Urinary bladder (tissue), 4 donors: ENCODE measurements at places on chromosomes 16 and 17. TPM values are rescaled to one million over a fixed set of nuclear protein-coding genes. Genes with fewer than 3 reads are reported as not detected.
A peak's percentile ranks its signal among the peaks of the same experiment; 100 is the strongest.

GRCh38 chr16:50711040-50711439 is 17.6 kb downstream of the NOD2 start:
- no peak for DNase-seq

- no peak for DNase-seq
Observed at GRCh38 chr17:73267648-73268537, 6.2 kb upstream of the CPSF4L start.

The METRN gene
- total RNA-seq: 14.5 TPM

The MYH11 gene
- total RNA-seq: 1,069 TPM

The HES7 gene
- not detected for total RNA-seq

The RCVRN gene
- total RNA-seq: 0.90 TPM

GRCh38 chr16:28534542-28535373 is 4.0 kb downstream of the NUPR1 start:
- no peak for DNase-seq

DNA sequence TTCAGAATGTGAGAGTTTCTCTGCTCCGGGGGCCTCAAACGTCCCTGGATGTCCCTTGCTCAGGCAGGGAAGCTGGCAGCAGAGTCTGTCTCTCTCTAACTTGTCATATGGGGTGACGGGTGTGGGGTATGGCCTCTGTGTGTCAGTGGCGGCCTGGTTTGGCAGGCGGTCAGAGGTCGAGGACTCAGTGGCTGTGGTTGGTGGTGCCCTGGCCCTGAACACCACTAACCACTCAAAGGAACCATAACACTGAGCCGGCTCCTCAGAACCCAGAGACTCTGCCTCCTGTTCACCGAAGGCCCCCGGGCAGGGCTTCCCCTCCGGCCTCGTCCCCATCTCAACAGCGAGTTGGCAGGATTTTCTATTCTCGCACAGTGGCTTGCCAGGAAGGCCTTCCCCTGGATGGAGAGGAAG is 677 bp downstream of the P2RX1 start:
- DNase-seq: no peak

DNA sequence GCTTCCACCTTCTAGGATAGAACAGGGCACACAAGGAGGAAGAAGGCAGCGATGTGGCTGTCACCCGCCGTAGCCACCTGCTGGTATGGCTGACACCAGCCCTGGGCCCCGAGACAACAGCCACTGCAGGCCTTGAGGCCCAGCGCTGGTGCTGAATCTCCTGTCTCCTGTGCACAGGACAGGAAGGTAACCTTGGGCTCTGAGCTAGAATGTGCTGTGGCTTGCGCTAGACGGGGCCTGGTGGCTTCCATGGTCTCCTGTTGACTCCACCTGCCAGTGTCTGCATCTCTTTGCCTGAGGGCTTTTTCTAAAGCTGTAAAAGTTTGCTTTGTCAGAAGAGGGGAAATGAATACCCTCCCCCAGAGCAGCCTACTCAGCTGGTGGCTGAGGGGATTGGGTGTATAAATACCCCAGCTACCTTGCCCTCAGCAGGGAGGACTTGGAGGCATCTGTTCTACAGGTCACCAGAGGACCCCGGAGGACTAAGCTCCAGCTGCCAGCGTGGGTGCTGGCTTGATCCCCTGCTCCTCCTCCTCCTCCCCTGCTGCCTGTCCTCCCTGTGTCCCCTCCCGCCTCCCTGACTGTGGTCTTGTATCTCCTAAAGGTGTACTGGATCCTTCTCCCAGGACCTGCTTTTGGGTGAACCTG is 76.1 kb upstream of the SDK2 start:
- DNase-seq: no peak

- DNase-seq: no peak
Observed at GRCh38 chr17:60091109-60091508, 12.4 kb upstream of the HEATR6 start.

DNA sequence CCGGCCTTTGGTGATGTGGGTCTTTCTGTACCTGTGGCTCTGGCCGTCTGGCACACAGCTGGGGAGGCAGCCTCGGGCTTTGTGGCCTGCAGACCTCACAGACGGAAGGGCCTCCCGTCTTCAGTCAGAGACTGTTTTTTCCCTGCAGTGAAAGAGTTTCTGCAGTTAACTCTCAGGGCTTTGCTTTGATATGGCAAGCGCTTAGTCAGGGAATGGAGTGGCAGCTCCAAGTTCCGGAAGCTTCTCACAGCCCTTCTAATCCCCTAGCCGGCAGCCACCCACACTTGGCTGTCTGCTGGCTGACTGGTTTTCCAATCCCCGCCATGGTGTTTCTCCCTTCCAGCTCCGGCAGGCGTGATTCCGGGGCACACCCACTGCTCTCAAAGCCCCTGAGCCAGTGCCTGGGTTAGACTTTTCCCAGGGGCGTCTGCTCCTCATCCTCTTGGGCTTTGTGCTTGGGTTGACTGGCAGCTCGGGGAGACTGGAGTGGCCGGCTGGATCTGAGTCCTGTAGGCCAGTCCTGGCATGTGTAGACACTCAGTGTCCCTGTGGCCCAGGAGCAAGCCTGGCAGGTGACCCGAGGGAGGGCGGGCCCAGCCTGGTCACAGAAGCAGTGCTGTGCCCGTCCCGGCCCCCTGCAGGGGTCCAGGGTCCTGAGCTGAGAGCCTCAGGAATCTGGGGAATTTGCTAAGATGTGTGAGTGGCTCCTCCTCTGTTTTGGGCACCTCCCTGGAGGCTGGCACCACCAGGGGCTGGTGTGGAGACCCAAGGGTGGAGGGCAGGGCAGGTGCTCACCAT is 29.9 kb downstream of the BAIAP2 start:
- no peak for DNase-seq

- DNase-seq: no peak
Observed at GRCh38 chr16:50678531-50678930, 2.6 kb downstream of the SNX20 start.

GRCh38 chr17:51957786-51958185 is 200.7 kb downstream of the CA10 start:
- no peak for DNase-seq

GRCh38 chr17:57040571-57040970 is 44.5 kb upstream of the AKAP1 start:
- DNase-seq: no peak

The NF1 gene
- 135 TPM for total RNA-seq

GRCh38 chr16:2757344-2757743 is 4.9 kb downstream of the SRRM2 start:
- DNase-seq: no peak

DNA sequence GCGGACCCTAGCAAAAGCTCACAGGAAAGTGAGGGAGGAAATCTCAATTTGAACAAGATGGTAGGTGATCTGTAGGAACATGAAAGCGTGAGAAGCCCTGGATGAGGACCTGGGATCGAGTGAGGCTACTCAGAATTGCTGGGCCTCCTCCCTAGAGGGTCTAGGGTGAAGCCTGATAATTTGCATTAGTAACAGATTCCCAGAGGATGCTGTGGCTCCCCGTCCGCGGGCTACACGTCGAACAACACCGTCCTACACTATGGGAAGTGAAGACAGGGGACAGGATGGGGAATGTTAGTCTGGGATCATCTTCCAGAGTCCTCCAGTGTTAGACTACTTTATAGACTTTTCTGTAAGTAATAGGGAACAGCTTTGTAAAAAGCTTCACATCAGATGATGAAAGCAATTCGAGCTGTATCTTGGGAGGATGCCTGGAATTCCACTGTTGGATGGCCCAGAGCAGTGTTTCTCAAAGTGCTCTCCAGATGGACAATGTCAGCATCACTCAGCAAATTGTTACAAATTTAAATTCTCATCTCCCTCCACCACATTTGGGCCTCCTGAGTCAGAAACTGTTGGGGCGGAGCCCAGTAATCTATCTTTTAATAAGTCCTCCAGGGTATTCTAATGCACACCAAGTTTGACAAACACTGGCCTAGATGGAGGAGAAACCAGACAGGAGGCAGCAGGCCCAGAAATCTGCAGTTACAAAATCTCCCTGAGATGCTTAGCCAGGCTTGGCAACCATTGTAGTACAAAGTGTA is 6.5 kb downstream of the FNDC8 start:
- DNase-seq: peak; percentile 45

DNA sequence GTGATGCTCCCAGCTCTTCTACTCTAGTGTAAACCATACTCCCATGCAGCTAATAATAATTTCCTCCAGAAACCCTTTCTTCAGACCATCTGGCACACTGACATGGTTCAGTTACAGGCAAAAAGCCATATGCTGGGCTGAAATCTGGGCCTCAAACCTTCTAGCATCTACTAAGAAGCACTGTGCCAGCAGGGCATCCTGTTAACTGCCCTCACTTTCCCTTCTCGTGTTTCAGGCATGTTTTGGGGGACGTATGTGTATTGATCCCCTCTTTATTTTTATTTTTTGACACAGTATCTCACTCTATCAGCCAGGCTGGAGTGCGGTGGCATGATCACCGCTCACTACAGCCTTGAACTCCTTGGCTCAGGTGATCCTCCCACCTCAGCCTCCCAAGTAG is 33.3 kb downstream of the STAT5A start:
- DNase-seq: no peak

The ACSM2B gene
- 0.37 TPM for total RNA-seq

DNA sequence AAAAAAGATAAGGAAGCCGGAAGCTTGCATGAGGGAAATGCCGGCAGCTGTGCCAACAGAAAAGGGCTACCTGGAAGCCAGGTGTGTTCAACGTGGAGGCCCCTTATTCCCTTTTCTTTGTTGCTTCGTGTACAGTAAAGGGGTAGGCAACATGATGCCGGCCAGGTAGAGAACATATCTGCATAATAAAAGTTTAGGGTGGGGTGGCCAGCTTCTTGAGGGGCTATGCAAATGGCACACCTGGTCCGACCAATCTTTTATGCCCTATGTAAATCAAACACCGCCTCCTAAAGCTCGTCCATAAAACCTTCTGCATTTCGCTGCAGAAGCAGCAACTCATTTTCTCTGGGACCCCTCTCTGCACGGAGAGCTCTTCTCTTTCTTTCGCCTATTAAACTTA is 911.6 kb downstream of the KCNJ2 start:
- DNase-seq: no peak

GRCh38 chr17:5630434-5630833 is 46.1 kb upstream of the NLRP1 start:
- DNase-seq: no peak

The DLX3 gene
- total RNA-seq: not detected

DNA sequence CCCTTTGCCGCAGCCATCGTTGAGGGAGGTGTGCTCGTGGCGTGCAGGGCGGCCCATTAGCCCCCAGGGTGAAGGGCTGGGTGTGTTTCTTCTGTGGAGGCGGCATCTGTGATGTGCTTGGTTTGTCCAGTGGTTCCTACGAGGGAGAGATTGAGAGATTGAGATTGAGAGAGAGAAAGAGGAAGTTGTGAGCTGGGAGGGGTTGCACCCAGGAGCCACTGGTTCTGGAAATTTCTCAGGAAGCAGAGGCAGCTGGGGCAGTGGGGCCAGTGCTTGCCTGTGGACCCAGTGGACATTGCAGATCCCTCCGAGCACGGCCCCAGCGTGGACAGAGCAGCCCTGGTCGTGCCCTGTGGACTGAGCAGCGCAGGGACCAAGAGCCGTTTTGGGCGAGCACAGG is 72.0 kb upstream of the ZNF750 start:
- DNase-seq: no peak

- no peak for DNase-seq
Observed at GRCh38 chr17:77526259-77526711, 385.5 kb downstream of the SEC14L1 start.

DNA sequence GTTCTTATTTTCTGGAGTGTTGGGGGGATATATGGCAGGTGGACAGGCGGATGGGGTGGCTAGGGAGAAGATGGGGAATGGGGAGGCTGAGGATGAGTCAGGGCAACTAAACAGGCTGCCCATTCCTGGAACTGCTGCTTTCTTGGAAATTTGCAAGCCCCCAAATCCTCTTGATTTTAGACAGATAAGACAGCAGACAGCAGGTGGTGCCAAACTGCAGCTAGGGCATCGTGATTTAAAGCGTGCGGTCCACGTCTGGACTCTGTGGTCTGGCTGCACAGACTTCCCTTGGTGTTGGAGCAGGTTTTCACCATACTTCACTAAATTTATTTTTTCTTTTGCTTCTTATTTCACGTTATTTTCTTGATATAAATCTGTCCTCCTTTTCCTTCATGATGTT is 10.9 kb upstream of the KRT24 start:
- no peak for DNase-seq

- DNase-seq: no peak
Observed at GRCh38 chr16:85330006-85330693, 217.9 kb upstream of the CIBAR2 start.

DNA sequence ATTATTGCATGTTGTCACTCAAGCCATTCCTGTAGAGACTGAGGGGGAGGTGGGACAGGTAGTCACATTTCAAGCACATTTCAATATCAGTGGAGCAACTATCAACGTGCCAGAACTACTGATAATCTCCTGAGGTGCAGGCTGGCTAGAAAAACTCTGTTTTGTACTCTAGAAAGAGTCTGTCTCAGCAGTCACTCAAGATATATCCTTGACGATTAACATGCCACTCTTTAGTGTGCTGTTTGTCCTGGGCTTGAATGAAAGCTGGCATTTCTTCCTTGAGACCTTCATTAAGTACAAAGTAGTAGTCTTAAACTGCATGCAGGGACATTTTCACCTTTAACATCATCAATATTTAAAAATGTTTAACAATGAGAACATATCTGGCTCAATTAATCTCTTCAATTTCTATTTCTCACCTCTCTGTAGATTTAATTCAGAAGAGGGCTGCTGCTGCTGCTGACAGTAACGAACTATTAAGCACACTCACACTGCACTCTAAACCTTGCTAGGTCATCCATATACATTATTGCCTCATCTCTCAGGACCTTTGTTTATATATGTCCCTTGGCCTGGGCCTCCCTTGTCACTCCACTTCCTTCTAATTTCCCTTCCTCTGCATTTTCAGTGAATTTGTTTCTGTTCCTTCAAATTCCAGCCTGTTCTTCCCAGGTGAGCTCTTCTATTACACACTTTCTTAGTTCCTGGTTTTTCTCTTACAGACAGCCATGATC is 412.0 kb downstream of the HAPSTR1 start:
- DNase-seq: no peak

The LMF1 gene
- total RNA-seq: 9.8 TPM

GRCh38 chr16:20520103-20520502 is 56.1 kb downstream of the ACSM2B start:
- no peak for DNase-seq

- DNase-seq: no peak
Observed at GRCh38 chr17:40480501-40481003, 20.9 kb downstream of the TNS4 start.

DNA sequence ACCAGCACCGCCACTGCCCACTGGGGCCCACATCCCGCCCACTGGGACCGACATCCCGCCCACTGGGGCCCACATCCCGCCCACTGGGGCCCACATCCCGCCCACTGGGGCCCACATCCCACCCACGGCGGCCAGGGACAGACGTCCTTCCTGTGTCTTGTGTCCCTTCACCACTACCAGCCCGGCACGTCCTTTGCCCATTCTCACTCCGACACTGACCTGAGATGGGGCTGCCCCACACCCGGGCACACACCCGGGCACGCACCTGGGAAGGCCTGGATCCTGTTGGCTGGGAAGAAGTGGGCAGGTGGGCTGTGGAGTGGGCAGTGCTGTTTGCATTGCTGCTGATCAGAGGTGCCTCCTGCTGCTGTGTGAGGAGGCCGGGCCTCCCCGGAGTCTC is 28.4 kb upstream of the GNG13 start:
- no peak for DNase-seq

The AIPL1 gene
- not detected for total RNA-seq

- no peak for DNase-seq
Observed at GRCh38 chr17:64001091-64001579, 3.0 kb downstream of the PRR29 start.

The MYL11 gene
- 165 TPM for total RNA-seq

The NAGS gene
- total RNA-seq: 0.90 TPM

GRCh38 chr16:30585400-30586191 is at the start of gene ZNF785:
ZNF785 (minus strand) TSS chr16:30585697; CDS start chr16:30585611, 86 bp downstream.
- peak; percentile 99 for DNase-seq

GRCh38 chr16:66604376-66605176 is at the start of gene CMTM3:
CMTM3 (plus strand) TSS chr16:66604704; CDS start chr16:66604806, 102 bp downstream.
- peak; percentile 55 for DNase-seq
